ENCODE measurements at places on chromosomes 1 and 21.

DNA sequence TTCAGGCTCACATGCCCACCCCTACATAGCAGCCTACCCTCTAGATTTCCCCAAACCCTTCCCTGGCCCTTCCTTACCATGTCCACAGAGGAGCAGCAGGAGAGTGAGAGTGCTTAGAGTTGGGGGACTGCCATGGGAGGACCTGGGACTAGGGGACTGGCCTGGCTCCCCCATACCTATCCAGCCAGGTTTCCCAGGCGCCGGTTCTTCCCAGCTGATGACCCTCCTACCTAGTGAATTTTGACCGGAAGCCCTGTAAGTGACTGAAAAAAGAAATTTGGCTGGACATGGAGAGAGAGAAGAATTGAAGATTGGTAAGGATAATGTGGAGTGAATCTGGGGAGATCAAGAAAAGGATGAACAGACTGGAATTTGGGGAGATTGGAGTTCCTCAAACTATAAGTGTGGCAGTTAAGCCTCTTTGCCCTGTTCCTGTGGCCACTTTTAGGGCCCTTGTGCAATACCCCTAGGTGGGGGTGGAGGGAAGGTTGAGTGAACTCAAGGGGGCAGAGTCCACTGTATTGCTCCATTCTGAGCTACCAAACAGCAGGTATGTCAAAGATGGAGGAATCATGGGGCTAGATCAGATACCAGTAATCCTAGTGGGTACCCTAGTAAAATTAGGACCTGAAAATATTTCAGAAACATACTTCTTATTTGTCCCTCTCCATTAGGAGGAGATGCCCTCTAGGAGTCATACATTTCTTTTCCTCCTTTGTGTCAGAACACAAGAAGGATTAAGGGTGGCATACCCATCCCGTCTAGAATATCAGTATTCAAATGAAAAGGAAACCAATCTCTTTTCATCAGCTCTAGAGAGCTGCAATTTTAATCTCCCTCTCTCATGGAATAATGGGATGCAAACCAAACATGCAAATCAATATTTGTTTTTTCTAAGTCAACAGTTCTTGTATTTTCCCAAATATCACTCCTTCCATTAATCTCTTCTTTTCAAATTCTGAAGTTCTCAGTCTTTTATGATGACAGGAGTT lies 1.2 kb downstream of the HJV start:
- no peak for DNase-seq

- no peak for DNase-seq
Measured at GRCh38 chr1:28264897-28265296, 5.6 kb downstream of the SESN2 start.

GRCh38 chr1:2174348-2175054 lies 20.1 kb downstream of the FAAP20 start:
- DNase-seq, result no peak

DNA sequence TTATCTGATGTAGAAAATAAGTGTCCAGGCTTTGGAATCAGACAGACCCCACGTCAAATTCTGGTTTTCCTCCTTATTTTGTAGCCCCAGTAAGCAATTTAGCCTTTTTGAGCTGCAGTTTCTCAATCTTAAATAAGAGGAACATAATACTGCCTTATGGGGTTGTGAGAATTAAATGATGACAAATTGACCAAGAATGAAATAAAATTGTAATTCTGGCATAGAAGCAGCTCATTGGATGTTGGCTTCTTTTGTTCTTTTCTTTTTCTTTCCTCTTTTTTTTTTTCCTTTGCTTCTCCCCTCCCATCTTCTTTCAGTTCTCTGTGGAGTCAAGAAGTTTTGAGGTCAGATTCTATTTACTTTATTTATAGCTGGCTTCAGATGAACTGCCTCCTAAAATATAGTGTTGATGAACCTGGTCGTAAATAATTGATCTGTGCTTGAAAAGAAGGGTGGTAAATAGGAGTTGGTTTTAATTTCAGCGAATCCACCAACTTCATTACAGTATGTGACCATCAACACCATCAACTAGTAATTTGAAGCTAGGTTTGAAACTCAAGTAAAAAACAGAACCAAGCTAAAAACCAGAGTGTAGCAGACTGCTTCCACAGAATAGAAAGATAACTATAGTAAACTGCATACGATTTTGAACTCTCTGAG lies 81.1 kb downstream of the CACHD1 start:
- no peak for DNase-seq

DNA sequence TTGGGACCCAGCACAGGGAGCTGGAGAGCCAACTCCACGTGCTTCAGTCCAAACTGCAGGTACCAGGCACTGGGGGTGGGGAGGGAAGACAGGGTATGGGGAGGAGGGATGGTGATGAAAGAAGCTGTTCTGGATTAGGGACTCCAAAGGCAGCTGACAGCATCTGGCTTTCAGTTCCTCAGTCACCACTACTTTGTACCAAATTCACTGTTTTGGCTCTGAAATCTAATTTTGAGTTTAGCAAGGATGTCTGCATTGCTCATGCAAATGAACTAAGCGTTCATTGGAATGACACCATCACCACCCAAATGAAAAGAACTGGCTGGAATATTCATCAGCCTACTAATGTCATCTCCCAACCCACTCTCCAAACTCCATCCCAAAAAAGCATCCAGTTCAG lies 8.7 kb downstream of the C1orf74 start:
- DNase-seq, result no peak

DNA sequence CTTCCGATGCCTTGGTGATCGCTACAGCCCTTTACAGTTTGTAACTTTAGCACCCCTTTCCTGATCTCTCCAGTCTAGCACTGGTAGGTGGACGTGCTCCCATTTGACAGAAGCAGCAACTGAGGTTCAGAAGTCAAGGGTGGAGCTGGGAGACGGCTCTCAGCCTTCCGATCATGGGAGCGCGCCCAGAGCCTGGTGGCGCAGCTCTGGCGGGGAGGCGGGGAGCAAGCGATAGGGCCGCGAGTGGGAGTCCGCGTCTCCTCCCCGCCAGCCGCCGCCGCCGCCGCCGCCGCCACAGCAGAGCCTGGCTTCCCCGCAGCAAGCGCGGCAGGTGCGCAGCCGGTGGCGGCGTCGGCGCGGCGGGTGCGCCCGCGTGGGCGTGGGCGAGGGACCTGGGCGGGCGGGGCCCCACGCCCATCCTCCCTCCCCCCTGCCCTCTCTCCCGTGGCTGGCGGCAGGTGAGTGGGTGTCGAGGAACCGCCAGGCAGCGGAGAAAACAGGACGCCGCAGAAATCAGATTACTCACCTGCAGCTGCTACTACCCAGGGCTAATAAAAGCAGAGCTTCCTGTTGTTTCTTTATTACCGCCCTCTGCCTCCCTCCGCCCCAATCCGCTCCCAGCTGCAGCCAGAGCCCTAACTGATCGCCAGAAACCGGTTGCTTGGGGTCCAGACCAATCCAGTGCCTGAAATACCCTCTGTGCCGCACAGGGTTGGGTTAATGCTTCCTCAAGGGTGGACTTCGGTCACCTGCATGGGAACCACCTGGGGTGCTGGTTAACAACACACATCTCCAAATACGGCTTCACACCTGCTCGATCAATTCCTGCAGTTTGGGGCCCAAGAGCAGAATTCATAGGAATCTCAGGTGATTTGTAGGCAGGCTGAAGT lies 60.2 kb upstream of the ID3 start:
- no peak for DNase-seq

DNA sequence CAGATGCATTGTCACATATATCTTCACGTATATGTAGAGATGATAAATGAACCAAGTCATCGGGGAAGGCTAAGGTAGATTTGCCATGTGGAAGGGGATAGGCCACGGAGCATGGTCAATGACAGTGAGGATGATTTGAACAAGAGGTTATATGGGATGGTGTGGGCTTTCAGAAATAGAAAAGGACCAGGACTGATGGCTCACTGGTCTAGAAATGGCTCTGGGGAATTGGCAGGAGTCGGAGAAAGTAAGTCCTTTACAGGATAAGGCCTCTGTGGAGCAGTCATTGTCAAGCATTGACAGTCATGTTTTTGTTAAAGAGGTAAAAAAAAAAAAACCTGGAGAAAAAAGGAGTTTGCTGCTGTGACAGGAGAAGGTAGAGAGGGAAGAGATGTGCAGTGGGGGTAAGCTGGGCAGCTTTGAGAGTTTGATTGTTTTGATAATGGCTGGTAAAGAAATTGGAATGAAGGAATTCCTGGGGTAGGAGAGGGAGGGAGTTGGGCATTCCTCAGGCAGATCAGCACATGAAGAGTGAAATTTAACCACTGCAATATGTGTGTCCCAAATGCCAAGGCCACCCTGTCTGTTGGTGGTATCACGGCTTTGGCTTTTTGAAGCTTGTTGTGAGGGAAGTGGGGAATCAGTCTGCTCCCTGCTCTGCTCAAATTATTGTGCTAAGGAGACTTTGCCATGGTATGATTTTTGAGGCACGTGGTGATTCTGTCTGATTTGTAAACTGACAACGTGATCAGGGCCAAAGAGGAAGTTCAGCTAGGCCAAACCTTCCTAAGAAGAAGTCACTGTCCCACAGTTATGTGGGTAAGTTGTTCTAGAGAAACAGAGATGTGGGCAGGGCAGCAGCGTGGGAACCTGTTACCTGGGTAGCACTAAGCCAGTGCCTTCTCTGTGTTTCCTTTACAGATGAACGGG lies 26.0 kb downstream of the MACF1 start:
- no peak for DNase-seq

Measured in retinal pigment epithelial cell (primary cell).